CD4-positive, alpha-beta T cell treated with Interleukin-2 at 100 ng/mL for 4 hours (primary cell): ENCODE measurements at places on chromosomes 6 and 20.
A peak's percentile ranks its signal among the peaks of the same experiment; 100 is the strongest.

DNA sequence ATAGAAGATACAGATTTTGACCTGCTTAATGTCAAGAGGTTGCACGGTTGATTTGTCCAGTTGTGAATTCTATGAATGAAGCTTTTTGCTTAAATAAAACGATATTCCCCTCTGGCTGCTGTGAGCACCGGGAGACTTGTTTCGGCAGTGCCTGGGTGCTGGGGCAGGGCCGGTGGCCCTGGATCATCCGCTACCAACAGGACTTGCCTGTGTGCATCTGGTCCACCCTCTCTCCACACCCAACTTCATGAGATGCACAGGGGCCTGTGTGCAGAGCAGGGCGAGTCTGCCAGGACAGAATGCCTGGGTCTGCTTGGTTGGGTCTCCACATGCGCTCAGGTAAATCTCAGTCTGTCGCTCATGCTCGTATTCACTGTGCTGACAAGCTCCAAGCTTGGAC, 65.5 kb downstream of the TSHZ2 start:
- no peak for DNase-seq

- no peak for DNase-seq
These were observed 42.6 kb downstream of the IRF4 start for GRCh38 chr6:434051-434705.

GRCh38 chr6:144127097-144127496, 23.2 kb upstream of the STX11 start:
- DNase-seq, result no peak

- DNase-seq, result no peak
These were observed 7.9 kb upstream of the ITPR3 start for GRCh38 chr6:33613146-33613794.

DNA sequence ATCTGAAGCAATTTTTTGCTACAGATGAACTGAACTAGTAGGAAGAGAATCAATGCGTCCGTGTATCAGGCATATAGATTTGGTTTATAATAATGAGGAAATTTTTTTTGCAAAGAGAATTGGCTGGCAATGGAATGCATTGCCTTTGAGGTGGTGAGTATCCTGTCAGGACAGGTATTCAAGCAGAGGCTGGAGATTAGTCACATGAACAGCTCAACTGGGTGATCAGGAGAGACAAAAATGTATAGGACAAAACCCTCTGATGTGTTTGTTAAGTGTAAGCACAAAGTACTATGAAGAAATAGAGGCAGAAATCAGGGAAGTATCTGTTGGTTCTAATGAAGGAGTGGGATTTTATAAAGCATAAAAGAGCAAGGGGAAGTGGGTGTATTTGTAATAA, 80.5 kb downstream of the ISM1 start:
- DNase-seq, result no peak

- no peak for DNase-seq
These were observed 253.2 kb downstream of the DLL1 start for GRCh38 chr6:170037541-170038250.

GRCh38 chr6:116060572-116061283, at the start of gene FRK:
FRK (minus strand) TSS chr6:116060891; CDS start chr6:116060311, 580 bp downstream.
- DNase-seq, result no peak

DNA sequence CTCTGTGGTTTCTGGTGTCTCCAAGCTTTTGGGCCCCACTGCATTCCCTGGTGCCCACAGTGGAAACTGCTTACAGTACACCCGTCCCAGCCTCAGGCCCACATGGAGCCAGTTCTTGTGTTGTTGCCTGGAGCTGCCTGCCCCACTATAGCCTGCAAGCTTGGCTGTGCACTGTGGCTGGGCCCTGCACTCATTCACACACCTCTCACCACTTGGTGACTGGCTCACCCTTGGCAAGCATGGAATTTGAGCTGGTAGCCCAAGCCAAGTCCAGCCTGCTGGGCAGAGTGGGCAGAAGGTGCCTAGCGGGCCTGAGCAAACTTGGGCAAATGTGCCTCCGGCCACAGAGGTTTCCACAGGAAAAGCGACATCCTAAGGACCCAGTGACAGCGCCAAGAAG, 472.3 kb downstream of the MMUT start:
- no peak for DNase-seq

DNA sequence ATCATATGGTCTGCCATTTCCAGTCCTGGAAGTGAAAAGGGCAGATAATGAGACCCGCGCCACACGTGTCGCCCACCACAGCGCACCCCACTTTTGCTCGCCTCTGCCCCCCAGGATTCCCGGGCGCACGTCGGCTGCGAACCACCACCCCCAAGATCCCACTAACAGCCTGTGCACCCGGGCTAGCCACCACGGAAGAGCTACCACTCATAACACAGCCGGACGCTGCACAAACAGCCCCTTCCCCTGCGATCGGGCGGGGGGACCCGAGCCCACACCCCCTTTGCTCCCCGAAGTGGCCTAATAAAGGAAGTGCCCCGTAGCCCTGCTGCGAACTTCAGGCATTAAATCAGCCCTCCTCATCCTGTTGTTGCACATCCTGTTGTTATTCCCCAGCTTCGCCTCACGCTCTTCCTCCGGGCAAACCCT, 506 bp downstream of the CITED2 start:
- DNase-seq, result no peak

GRCh38 chr20:43507150-43508080, at the start of gene L3MBTL1:
L3MBTL1 (plus strand) TSS chr20:43507697; CDS start chr20:43513504, 5,807 bp downstream.
- no peak for DNase-seq

DNA sequence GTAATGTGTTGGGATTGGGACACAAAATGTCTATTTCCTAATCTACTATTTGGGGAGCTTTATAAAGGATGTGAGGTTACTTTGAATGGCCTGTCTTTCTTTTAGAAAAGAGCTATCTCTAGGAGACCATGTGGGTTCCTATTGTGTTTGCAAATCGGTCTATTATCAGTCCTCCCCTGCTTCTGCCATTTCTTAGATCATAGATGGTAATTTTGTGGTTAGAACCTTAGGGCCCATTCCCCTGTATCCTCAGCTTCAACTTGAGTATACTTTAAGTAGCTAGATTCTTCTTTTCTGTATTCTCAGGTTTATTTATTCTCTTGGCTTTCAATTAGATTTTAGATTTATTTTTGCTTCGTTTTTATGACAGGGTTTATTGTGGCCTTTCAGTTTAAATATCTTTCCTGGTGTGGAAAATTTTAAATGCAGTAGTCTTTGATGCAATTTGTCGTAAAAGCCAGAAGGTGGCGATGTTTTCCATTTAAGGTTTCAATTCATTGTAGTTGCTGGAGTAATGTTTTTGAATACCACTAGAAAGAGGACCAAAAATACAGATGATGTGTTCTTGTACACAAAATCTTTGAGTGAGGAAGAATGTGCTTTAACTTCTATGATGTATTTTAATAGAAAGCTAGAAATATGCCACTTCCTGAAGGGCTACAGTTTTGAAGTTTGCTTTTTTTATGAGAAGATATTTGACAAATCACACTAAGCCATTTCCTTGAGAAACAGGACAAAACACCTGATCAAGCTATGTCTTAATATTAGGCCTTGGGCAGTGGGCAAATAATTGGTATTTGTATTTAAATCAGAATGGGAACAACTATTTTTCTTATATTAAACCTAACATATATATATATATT, 20.3 kb downstream of the TBPL1 start:
- peak; percentile 50 for DNase-seq

- DNase-seq, result no peak
These were observed 57.0 kb downstream of the TNFAIP3 start for GRCh38 chr6:137923866-137924653.

GRCh38 chr20:14553774-14554534, 216.5 kb upstream of the FLRT3 start:
- no peak for DNase-seq

DNA sequence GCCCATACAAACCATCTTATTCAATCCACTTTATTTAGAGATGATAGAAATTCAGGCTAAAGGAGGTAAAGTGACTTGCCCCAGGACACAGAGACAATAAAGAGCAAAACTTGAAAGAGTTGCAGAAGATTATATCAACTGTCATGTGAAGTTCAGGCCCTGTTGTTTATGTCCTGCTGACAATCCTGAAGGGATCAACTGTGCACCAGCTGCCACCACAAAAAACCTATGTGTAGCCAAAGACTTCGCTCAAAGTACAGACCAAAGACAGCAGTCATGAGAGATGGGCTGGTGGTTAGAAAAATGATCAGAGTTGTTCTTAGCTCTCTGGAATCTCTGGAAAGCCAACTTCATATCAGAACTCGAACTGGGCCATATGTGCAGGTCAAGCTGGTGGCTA, 16.0 kb upstream of the CITED2 start:
- no peak for DNase-seq

DNA sequence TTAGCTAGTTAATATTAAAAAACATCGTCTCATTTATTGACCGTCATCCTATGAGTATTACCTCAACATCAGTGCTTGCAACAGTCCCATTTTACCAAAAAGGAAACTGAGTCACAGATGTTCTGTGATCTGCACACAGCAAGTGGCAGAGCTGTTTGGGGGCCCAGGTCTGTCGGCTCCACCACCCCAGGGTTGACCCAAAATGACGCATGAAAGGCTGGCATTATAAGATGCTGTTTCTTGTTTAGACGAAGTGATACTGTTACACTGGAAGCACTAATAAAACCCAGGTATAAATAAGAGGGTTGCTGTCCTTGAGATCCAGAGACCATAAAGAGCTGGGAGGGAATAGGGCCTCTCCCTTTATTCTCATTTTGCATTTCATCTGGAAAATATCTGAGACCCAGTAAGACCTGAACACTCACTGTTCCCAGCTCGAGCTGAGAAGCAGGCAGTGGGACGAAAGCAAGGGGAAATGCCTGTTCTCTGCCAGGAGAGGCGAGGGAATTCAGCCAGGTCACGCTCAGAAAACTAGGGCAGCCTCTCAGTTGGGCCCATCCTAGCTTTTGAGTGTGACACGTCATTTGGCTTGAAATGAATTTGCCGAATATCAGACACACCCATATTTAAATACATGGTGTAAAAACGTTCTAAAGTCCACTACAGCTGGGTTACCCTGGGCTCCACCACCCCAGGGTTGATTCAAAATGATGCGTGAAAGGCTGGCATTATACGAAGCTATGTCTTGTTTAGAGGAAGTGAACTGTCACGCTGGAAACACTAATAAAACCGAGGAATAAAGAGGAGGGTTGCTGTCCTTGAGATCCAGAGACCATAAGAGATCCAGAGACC, 1.4 kb upstream of the MICAL1 start:
- no peak for DNase-seq

GRCh38 chr20:55415567-55416142, 589.7 kb downstream of the CBLN4 start:
- DNase-seq, result no peak
